ENCODE measurements at places on chromosomes 12 and 14. TPM values are rescaled to one million over a fixed set of nuclear protein-coding genes. Genes with fewer than 3 reads are reported as not detected.

The NDRG2 gene
- total RNA-seq: 0.50 TPM

The IL23A gene
- not detected for total RNA-seq

The COCH gene
- 0.51 TPM for total RNA-seq

The PZP gene
- not detected for total RNA-seq

The CLEC4C gene
- not detected for total RNA-seq

The GRIN2B gene
- total RNA-seq: not detected

The NELL2 gene
- total RNA-seq: 0.26 TPM

The ANKRD9 gene
- total RNA-seq: 22.0 TPM

The ACOT6 gene
- not detected for total RNA-seq

The TESPA1 gene
- total RNA-seq: not detected

The CACNA2D4 gene
- 0.99 TPM for total RNA-seq

The NAV3 gene
- total RNA-seq: 50.3 TPM

The KRT6C gene
- total RNA-seq: not detected

The PABPN1 gene
- total RNA-seq: 59.1 TPM

The NRIP2 gene
- total RNA-seq: 0.17 TPM

The TAC3 gene
- 0.17 TPM for total RNA-seq

The SERPINA3 gene
- total RNA-seq: 7.2 TPM

The DICER1 gene
- total RNA-seq: 28.7 TPM

The KLRK1 gene
- total RNA-seq: not detected

The DIO3 gene
- 1.0 TPM for total RNA-seq

The RGS6 gene
- not detected for total RNA-seq

The ITGA7 gene
- total RNA-seq: 130 TPM

The TXNRD1 gene
- total RNA-seq: 737 TPM

The SLC35E3 gene
- total RNA-seq: 3.6 TPM

The RESF1 gene
- 12.7 TPM for total RNA-seq

The PTHLH gene
- 0.26 TPM for total RNA-seq

The KRT72 gene
- not detected for total RNA-seq

The PIK3C2G gene
- total RNA-seq: not detected

The CIT gene
- 25.4 TPM for total RNA-seq

The RFLNA gene
- total RNA-seq: 0.26 TPM

The GPHB5 gene
- total RNA-seq: not detected

The TPPP2 gene
- not detected for total RNA-seq

The KRT8 gene
- 1.5 TPM for total RNA-seq

The RERGL gene
- not detected for total RNA-seq

The ANKRD13A gene
- 82.4 TPM for total RNA-seq

The EFS gene
- 12.2 TPM for total RNA-seq

The CPNE8 gene
- total RNA-seq: 10.5 TPM

The RNASE3 gene
- not detected for total RNA-seq

The BCL11B gene
- under 0.01 TPM for total RNA-seq
